ENCODE measurements at places on chromosomes 2 and 18.

DNA sequence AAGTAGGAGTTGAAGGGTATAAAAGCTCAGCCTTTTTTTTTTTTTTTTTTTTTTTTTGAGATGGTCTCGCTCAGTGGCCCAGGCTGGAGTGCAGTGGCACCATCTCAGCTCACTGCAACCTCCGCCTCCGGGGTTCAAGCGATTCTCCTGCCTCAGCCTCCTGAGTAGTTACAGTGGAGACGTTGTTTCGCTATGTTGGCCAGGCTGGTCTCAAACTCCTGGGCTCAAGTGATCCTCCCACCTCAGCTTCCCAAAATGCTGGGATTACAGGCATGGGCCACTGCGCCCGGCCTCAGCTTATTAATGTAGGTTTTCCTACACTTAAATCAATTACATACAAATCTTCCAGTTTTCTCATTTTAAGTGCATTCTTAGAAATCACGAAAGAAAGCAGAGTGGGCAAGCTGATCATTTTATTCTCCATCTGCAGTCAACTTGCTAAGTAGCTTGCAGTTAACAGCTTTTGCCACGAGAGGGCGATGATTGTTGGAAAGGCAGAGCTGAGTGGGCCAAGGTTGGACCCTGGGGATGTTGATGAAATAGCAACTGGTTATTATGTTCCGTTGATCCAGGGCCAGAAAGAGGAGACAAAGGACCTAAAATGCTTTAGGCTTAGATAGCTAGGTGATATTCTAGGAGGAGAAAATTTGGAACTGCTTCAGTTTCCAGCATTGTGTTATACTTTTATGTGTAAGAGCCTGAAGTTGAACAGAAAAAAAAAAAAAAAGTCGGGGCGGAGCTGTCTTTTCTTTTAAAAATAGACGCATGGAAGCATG is 234.4 kb upstream of the EPAS1 start:
- peak; percentile 34 for DNase-seq

GRCh38 chr2:69521747-69522146 is 84.5 kb upstream of the NFU1 start:
- no peak for DNase-seq

DNA sequence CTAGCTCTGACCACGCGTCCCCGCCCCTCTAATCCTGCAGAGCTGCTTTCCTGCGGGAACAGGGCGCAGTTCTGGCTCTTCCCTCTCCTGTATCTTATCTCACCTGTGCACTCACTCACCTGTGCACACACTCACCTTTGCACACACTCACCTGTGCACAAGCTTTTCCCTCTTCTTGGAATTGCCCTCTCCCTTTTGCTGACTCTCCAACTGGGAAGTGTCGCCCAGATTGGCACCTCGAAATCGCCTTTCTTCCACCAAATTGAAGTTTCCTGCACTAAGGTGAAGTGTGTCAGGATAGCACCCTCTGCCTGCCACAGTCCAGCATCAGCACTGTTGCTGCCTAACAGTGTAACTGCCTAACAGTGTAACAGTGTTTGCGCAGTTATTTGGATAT is 566 bp upstream of the CMPK2 start:
- DNase-seq: no peak

GRCh38 chr18:285817-286216 is 18.0 kb upstream of the THOC1 start:
- no peak for DNase-seq

DNA sequence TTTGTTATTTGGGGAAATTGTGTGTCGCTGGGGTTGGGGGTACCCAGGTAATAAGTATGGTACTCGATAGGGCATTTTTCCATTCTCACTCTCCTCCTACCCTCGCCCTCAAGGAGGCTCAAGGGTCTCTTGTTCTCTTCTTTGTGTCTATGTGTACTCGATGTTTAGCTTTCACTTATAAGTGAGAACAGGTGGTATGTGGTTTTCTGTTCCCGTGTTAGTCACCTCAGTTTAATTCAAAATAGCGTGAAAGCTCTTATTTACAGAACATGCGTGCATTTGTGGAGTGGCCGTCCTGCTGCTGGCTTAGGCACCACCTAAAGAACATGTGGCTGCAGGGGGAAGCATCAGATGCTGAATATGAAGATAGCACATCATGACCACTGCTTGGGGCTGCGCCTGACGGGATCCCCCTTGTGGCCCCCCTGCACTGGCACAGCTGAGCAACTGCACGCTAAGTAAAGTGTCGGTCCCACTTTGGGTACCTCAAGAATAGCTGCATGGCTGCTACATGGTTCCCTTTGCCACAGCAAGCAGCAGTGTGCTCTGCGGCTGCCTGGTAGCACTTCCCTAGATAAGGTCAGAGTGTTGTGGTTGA is 569.0 kb downstream of the DCDC2C start:
- DNase-seq: no peak

DNA sequence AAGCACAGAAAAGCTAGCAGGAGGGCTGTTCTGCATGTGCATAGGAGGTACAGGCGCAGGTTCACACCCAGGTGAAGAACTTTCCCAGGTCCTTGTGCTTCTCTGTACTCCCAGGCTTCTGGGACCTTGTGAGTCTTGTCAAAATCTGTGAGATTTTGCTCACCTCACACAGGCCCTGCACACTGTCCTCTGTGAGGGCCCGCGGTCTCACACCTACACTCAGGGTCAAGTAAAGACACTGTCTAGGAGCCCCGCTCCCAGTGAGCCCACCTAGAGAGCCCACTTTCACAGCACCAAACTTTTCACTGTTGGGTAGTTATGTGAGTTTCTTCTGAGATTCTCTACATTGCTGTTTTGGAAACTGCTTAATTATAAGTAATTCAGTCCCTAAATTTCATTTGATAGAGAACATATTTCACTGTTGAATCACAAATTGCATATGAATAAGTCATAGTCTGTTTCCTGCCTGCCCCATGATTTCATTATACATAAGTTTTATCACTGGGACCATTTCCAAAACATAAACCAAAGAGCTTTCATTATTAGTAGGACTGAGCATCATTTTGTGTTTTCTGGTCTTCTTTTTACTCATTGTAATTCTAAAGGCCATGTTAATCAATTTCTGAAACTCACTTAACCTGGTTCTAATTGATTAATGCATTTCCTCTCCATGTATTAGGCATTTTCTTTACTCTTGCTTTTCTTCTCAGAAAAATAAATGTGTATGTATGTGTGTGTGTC is 234.2 kb upstream of the SPOPL start:
- no peak for DNase-seq

- no peak for DNase-seq
Observed at GRCh38 chr2:26640331-26640745, 828 bp downstream of the CIB4 start.

DNA sequence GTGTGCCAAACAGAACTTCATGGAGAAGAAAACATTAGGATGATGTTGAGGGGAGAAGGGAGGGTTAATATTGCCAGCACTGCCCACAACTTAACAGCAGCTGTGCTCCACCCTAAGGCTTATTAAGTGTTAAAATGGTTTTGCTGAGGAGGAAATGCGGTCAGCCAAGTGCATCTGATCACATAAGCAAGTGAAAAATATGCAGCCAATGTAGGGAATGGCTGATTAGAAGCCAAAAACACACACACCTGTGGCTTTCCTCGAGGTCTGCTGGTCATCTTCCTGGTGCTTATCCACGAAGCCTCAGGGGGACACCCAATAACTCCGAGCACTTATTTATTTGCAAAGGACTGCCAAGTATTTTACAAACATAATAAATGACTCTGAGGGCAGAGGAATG is 66.3 kb upstream of the GPR45 start:
- no peak for DNase-seq

DNA sequence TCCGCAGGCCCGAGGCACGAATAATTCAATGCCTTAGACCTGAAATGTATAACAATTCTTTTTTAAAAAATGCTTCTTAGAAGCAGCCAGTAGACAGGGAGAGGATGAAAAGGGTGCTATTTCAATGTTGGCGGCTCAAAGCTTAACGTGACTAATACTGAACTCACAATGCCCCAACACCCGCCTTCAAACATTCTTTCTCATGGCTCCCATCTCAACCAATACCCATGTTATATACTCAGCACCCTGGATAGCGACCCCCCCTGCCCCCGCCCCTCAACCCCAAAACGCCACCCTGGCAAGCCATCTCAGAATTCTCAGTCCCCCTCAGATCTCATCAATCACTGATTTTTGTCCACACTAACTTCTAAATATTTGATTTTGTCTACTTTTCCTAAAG is 4.4 kb downstream of the FBXO41 start:
- no peak for DNase-seq

DNA sequence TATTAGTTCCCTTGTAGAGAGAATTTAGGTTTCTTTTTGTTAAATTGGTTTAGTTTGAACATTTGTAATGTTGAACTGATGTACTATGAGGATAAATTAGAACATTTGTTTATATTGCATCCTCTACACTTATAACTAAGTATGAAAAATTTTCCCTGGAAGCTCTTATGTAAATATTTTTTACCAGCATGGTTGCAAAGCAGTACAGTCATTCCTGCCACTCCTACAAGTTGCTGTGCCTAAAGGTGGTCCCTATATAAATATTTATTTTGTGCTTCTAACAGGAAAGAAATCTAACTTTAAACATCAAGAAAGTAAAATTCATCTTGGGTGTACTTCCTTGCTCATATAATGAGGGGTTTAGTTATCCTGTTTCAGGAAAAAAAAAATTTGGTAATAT is 14.2 kb downstream of the TWSG1 start:
- DNase-seq: no peak

DNA sequence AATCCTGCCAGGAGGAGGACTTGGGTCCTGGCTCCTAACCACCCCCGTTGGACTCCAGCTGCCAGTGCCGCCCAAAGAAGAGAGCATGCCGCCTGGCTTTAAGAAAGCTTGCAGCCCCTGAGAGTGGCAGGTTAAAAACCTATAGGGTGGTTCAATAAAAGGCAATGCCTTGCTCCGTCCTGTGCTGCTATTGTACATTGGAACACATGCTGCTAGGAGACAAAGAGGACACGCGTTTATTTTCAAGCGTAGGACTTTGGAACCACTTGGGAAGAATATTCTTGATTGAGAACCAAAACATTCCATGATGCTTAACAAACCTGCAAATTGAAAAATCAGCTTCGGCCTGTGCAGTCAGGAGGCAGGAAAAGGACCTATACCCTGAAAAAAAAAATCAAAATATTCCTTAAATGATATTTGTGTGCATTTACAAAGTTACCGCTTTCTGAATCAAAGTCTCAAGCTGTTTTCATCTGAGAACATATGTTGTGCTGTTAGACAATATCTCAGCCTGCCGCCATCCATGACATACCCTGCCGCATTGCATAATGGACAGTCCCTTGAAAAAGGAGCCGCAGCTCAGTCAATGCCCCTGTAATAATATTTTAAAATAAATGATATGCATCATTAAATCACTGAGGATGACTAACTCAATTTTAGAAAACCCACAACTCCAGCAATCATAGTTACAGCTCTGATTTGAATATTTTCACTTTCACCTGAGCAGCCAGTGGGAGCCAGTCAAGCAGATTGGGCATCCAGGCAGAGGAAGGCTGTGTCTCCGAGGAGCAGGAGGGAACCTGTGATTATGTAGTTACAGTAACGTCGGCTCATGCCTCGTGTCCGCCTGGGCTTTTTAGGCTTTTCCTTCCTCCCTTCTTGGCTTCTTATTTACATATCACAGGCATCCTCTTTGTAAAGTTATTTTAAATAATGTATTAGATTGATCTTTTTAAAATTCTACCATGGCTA is 805.6 kb upstream of the FANCL start:
- no peak for DNase-seq

DNA sequence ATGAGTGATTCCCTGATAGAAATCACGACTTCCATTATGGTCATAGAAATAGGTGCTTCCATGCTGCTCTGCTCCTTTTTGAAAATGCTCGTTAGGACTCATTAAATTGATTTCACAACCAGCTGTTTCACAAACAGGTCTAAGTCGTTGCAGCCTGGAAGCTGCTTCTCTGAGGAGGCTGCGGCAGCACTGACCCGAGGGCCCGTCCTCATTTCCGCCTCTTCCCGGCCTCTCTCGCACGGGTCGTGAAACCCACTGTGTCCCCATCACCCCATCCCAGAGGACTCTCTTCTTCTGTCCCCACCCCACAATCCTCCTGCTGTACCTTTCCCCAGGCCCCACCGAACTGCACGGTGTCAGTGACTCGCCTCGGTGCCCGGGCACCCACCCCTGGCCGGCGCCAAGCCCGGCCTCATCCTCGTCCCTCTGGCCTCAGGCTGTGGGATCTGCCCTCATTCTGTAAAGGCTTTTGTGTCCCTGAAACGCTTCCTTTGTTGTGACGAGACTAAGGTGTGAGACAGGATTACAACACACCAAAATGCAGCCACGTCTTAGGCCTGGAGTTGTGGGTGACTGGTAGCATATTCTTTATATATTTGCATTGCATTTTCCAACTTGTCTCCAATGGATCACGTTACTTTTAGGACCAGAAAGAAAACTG is 112.7 kb upstream of the CTDP1 start:
- no peak for DNase-seq

GRCh38 chr2:170377500-170378207 is 199.7 kb downstream of the MYO3B start:
- no peak for DNase-seq

GRCh38 chr18:24988253-24988840 is 363.6 kb downstream of the ZNF521 start:
- DNase-seq: no peak

DNA sequence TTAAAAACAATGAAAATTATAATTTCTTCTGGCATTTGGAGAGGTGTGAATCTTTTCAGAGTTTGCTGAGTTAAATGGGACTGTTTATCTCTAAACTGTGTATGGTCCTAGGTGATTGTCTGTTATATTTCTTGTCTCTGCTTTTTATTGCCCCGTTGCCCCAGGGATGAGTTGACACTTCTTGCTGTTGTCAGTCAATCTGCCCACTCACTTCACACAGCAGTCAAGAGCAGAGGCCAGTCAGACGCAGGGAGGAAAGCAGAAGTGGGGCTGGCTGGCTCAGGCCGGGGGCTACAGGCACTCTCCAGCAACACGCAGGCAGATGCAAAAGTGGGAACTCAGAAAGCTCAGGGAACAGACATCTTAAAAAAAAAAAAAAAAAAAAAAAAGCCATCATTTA is 365.2 kb downstream of the CLIP4 start:
- no peak for DNase-seq

DNA sequence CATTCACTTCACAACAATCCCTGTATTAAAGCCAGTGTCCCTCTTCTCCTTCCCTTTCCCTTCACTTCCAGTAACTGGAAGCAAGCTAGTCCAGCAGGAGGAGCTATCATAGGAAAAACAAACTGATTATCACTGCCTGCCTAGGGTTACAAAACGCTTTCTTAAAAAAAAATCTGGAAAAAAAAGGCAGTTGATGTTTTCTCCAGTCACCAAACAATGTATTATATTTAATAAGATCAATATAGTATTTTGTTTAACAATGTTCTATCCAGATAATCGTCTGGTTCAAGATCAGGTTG is 78.8 kb upstream of the ITGB6 start:
- DNase-seq: no peak

DNA sequence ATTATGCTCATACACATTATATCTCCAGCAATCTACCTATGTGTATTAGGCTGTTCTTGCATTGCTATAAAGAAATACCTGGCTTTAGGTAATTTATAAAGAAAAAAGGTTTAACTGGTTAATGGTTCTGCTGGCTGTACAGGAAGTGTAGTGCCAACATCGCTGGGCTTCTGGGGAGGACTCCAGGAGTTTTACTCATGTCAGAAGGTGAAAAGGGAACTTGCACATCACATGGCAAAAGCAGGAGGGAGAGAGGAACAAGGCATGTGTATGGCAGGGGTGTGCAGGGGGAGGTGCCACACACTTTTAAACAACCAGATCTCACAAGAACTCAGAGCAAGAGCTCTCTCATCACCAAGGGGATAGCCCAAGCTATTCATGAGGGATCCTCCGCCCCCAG is 715.4 kb upstream of the ZEB2 start:
- no peak for DNase-seq

GRCh38 chr2:165239230-165239629 is at the start of gene SCN2A:
Gene SCN2A (plus strand): TSS chr2:165239414. CDS start chr2:165295824, 56,410 bp downstream.
- peak; percentile 1 for DNase-seq

- DNase-seq: no peak
Observed at GRCh38 chr2:189483980-189484740, 42.9 kb downstream of the WDR75 start.

Measured in amygdala (tissue), 56 donors.